ENCODE measurements at places on chromosomes 3 and 15.

GRCh38 chr3:104717828-104718196 is 648.9 kb upstream of the ALCAM start:
- DNase-seq = no peak

DNA sequence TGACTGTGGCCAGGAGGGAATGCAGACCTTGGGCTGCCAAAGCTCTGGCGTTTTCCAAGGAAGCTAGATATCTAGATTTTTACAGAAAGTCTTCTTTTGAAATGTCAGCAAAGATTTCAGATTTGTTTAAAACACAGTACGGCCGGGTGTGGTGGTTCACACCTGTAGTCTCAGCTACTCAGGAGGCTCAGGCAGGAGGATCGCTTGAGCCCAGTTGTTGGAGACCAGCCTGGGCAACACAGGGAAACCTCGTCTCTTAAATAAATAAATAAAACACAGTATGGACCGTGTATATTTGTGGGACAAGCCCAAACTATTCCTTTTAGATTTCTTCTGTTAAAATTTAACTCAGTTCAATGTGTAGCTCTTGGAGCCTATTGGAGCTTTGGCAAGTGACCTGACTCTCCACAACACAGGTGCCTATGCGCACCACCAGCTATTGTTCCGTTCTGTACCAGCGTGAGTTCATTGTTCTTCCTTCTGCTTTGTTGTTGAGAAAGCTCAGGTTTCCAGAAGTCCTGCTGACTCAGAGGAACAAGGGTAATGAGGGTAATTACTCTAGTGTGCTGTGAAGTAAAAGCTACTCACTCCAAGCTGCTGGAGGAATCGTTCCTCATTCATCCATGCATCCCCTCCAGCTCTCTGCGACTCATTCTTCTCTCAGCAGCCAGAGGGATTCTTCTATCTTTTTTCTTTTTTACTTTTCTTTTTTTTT is 73.1 kb upstream of the SLC6A6 start:
- DNase-seq = no peak

GRCh38 chr3:12622335-12622734 is 41.6 kb downstream of the RAF1 start:
- DNase-seq = no peak

DNA sequence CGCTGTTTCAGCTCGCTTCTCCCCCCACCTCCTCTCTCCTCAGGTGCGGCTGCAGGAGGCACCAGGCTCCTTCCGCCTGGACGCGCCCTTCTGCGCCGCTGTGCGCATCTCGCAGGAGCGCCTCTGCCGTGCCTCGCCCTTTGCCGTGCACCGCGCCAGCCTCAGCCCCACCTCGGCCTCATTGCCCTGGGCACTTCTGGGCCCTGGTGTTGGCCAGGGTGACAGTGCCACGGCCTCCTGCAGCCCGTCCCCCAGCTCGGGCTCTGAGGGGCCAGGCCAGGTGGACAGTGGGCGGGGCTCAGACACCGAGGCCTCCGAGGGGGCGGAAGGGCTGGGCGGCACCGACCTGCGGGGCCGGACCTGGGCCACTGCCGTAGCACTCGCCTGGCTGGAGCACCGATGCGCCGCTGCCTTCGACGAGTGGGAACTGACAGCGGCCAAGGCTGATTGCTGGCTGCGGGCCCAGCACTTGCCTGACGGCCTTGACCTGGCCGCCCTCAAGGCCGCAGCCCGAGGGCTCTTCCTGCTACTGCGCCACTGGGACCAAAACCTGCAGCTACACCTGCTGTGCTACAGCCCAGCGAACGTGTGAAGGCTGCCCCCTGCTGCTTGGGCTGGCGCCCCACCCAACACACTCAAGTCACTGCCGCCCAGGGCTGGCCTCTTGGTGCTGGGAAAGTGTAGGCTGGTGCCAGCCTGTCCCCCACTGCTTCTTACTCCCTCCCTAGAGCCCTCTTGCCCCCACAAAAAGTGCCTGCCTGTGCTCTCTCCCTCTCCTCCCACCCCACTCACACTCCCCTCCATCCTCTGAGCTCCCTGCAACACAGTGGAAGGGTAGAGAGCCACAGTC is 7.1 kb downstream of the ALG3 start:
- DNase-seq = no peak

DNA sequence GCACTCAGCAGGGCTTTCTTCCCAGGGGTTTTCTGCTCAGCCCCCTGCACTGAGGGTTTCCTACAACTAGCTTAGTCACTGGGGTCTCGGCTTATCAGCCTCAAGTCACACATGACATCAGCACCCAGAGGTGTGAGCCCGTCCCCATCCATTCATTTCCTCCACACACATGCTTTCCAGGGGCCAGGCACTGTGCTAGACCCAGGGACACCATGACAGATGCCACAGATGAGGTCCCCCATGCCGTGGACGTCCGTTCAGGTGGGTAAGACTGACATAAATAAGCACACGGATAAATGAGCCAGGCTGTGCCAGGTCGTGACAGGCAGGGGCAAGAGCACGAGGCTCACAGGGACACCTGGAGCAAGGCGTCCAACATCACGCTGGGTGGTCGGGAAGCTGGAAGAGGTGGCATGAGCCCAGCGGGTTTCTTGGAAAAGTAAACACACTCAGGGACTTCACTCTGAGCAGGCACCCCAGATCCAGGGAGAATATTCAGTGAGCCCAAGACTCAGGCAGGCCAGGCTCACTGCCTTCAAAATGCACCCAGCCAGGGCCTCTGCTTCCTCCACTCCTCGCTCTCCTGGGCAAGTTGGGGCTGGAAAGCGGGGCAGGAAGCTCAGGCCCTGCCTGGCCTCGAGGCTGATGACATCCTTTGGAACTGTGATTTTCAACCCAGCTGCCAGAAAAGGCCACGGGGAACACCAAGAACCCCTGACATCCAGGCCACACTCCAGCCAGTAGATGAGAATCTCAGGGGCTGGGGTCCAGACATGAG is 139.3 kb downstream of the CHSY1 start:
- DNase-seq = no peak

DNA sequence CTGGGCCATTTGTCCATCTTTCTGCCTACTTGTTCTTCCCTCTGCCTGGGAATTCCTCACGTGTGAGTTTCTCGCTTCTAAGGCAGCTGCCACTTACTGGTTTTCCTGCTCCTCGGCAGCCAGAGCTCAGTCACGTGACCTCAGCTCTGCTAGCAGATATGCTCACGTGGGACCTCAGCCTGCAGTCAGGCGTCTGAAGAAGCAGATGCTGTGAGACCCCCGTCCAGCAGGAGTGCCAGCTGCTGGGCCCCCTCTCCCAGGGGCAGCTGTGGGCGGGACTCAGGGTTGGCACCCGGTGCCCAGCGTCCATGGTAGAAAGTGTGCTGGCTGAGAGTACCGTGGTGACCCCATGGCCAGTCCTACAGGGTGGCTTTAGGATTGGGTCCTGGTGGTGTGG is 161.3 kb upstream of the TLE3 start:
- no peak for DNase-seq

DNA sequence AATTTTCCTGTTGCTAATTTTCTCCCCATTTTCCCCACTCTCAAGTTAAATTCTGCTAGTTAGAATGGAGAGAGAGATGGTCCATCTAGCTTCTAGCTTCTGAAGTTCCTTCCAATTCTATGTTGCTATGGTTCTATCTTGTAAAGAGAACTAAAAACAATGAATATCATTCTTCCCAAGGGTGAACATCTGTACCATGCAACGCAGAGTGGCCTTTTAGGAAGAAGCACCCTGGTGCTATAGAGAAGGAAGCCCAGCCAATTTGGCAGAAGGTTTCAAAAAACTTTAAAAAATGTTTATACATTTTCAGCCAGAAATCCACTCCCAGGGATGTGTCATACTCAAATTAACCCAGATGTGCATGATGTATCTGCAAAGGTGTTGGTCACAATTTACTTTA is 149.1 kb downstream of the SEMA6D start:
- DNase-seq = no peak

GRCh38 chr3:195059471-195060216 is 211.3 kb downstream of the XXYLT1 start:
- no peak for DNase-seq
